ENCODE measurements at places on chromosomes 6 and 20.

DNA sequence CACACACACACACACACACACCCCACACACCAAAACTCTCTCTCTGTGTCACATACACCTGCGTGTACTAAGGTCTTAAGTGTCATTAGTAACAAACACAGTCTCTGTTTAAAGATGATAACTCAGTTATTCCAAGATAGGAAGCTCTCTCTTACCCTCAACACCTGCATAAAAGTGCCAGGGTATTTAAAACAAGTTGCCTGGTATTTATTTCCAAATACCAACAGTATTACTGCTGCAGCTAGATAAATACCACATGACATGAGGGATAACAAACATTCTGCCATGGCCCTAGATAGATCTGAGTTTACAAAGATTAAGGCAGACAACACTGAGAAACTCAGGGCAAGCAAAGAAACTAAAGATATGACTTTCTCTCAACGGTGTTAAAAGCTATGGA is 118.5 kb downstream of the SIM1 start:
- no peak for DNase-seq

GRCh38 chr6:34832942-34833341 is 41.1 kb downstream of the BLTP3A start:
- no peak for DNase-seq

DNA sequence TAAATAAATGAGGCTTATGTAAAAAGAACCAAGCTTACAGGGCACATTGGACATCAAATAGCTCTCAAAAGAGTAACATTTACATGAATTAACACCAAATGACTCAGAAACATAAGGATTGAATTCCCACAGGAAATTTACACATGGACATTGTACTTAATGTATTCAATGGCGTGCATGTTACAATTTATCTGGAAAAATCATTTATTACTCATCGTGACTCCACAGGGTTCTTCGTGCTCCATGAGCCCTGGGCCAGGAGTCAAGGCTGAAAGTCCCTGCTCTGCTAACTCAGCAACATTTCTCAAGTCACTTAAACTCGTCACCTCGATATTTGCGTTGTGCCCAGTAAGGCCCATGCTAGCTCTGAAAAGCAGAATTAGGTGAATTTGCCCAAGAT is 158.5 kb downstream of the PHACTR1 start:
- DNase-seq = no peak

DNA sequence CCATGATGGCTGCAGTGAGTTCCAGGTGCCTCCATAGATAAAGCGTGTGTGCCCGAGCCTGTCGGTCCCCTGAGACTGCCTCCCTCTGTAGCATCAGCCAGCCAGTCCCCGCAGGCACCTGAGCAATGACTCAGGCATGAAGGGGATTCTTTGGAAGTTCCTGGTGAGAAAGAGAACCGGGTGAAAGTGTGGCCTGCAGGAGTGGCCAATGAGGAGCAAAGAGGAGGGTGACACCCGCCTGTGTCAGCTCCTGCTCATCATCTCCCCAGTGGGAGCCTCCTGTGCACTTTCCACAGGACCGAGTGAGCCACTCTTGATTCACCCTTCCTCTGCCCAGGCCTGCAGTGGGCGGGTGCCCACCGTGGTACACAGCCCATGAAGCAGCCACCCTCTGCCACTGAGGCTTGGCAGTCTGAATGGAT is 71.2 kb upstream of the PTPN1 start:
- DNase-seq = peak; percentile 33

GRCh38 chr6:157374889-157375443 is 6.0 kb upstream of the ZDHHC14 start:
- DNase-seq = no peak

GRCh38 chr6:126083875-126084274 is 97.5 kb downstream of the TRMT11 start:
- DNase-seq = no peak

GRCh38 chr20:50521221-50522052 is 11.3 kb downstream of the PTPN1 start:
- DNase-seq = no peak

DNA sequence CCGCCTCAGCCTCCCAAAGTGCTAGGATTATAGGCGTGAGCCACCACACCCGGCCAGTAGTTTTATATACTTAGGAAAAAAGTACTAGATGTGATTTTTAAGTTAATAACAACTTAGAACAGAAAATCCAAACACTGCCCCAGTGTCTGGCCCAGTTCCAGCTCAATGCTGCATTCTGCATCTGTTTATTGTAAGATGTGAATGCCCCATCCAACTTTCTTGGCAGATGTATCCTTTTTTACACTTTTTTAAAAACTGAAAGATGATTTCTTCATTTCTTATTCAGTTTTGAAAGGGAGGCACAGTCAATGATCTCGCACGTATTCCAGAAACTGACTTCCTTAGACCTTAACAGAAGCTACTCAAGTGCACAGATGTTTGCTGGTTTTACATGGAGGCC is 85.6 kb upstream of the SRSF6 start:
- DNase-seq = no peak

DNA sequence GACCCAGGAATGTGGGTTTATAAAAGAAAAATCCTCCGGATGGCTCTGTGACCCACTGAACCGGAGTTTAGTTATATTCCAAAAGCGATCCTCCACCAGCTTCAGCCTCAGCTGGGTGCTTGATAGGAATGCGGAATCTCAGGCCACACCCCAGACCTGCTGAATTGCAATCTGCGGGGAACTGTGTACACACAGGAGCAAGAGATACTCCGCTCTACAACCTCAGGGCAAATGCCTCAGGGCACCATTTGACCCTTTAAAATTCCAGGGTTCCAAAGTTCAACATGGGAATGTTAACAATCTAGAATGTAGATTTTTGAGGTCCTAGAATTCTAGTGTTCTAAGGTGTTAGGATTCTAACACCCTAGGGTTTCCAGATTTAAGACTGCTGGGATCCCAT is 10.8 kb downstream of the BPIFA2 start:
- DNase-seq = no peak

GRCh38 chr20:62411479-62412193 is 4.6 kb upstream of the CABLES2 start:
- no peak for DNase-seq

- no peak for DNase-seq
Observed at GRCh38 chr6:127904160-127904559, 3.3 kb upstream of the THEMIS start.

- DNase-seq = no peak
Observed at GRCh38 chr6:91281901-91282300, 695.0 kb upstream of the MAP3K7 start.

GRCh38 chr6:15352220-15352619 is 106.4 kb downstream of the JARID2 start:
- DNase-seq = peak; percentile 59

GRCh38 chr6:134464690-134465411 is 146.9 kb upstream of the SGK1 start:
- no peak for DNase-seq
